ENCODE measurements at places on chromosomes 5 and 9. TPM values are rescaled to one million over a fixed set of nuclear protein-coding genes. Genes with fewer than 3 reads are reported as not detected.

GRCh38 chr9:121183666-121184423, 17.8 kb downstream of the RAB14 start:
- no peak for DNase-seq

DNA sequence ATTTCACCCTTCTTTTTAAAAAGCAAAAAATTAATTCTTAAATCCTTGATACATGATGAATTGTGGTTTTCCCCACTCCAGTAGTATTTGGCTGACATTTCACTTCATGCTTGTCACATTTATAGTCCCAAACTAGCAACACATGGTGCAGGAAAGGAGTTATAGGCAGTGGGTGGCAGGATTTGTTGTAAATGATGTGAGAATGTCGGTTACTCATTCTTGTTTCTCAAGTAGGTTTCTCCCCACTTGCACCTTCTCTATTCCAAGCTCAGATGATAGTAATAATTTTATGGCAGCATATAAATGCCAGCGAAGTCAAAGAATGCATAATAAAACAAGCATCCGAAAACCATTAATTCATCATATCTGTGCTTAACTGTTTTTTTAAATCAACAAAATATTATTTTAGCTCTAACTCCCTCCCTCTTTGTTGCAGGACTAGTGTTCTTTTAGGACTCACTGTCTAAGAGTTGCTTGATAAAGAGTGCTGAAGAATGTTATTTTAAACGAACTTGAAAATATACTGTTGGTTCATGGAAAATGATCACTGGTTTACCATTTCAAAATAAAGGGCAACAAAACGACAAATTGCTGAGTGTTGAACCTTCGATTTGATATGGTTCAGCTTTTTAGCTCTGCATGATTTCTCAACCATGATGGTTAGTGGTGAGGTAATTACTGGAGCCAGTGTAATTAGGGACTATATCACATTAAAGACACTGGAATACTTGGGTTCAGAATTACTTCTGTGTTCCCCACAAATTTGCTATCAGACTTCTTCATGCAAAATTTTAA, 88.1 kb upstream of the ADAMTSL1 start:
- no peak for DNase-seq

DNA sequence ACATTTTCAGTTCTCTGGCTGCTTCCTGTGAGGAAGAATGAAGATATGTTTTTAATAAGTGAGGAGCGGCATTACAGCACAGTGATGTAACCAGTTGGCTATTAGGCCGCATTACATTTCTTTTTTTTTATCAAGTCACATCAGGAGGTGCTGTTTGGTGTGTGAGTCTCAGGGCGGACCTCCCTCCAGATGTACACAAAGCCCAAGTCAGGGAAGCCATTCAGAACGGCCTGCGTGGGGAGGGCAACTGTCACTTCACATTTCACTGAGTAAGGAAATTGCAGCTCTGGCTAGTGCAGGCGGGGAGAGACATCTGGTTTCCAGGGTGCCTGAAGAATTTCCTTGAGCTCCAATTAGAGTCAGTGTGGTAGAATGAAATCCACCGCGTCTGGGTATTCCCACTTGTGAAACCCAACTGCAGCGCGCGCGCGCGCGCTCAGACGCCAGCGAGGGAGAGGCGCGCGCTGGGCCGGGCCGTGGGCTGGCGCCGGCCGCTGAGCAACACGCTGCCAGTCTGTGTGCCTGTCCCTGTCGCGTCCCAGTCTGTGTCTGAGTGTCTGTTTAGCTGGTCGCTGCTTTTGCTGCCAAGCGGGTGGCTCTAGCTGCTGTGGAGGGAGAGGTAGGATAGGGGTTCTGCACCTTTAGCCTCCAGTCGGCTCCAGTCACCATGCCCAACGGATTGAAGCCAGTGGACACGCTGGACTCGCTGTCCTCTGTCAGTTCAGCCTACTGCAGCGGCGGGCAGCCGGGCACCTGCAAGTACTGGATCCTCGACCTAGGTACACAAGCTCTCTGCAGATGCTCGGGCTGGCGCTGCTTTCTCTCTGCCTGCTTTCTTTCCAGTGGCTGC, 140.8 kb upstream of the OTULINL start:
- peak; percentile 19 for DNase-seq

DNA sequence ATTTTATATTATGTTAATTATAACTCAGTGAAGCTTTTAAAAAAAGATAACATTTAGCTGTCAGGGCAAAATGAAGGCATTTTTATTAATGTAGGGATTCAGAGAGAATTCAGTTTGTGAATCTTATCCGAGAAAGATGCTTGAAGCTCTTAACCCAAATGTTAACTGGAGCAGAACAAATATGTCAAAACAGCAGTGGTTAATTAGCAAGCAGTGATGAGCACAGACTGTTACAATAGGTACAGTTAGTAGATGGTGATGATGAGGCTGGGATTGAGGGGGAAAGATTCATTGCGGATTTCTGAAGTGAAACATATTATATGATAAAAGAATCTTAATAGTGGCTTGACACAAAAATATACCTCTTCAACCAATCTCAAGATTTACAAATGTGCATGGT, 356.7 kb downstream of the DIRAS2 start:
- no peak for DNase-seq

DNA sequence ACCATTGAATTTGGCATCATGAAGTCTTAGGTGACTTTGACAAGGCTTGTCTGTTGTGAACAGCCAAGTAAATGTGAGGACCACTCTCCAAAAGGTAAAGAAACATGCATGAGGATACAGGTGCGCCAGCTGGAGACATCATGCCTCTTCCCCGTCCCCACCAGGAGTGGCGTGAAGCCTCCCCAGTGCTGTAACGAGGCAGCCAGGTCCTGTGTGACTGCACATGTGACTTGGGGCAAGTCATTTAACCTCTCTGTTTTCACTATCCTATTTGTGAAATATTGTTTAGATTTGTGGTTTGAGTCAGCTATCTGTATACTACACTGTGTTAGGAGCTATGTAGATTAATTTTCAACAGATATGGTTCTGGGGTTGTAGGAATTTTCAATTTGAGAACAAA, 65.0 kb downstream of the DOCK8 start:
- no peak for DNase-seq

GRCh38 chr9:77999231-77999631, 32.4 kb downstream of the GNAQ start:
- no peak for DNase-seq

GIN1 gene
- total RNA-seq, result 6.9 TPM

TMEM171 gene
- total RNA-seq, result 70.9 TPM

- DNase-seq, result no peak
Observed at GRCh38 chr9:79471580-79472543, 99.9 kb upstream of the TLE4 start.

- DNase-seq, result no peak
Observed at GRCh38 chr5:54135042-54135441, 175.3 kb downstream of the ARL15 start.

FBLL1 gene
- total RNA-seq, result 0.76 TPM

DNA sequence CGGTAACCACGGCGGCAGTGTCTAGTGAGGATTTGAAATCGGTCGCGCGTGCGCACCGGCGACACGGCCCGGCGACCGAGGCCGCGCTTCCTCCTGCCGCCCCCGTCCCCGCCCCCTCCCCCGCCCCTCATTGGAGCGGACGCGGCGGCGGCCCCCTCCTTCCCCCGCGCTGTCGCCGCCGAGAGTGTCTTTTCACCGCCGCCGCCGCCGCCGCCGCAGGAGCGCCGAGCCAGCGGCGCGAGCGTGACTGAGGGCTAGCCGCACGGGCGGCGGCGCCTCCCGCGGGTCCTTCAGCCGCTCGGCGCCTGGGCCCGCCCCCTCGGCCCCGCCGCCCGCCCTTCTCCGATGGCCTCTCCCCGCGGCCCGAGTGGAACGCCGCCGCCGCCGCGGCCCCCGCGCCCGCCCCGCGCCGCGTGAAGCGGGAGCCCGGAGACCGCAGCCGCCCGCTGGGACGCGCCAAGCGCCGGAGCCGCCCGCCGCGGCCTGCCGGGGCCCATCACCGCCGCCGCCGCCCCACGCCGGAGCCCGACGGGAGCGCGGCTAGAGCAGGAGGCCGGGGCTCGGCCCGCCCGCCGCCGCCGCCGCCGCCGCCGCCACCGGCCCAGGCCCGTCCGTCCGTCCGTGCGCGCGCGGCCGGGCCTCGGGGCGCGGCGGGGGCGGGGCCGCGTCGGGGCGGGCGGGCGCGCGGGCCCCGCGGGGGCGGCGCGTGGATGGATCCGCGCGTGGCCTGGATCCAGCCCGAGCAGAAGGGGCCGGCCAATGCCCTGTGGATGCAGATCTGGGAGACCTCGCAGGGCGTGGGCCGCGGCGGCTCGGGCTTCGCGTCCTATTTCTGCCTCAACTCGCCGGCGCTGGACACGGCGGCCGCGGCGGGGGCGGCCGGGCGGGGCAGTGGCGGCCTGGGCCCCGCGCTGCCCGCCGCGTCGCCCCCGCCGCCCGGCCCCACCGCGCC, at the start of gene TENT4A:
TENT4A (plus strand) TSS at position 159 of the 952 bp plus-strand sequence; CDS start at position 711, 552 bp downstream.
- peak; percentile 78 for DNase-seq

TMC1 gene
- 0.17 TPM for total RNA-seq

GRCh38 chr5:178902849-178903248, 7.1 kb downstream of the ZFP2 start:
- no peak for DNase-seq

GRCh38 chr5:143263272-143263810, 140.1 kb downstream of the NR3C1 start:
- no peak for DNase-seq

SEMA5A gene
- 20.3 TPM for total RNA-seq

- DNase-seq, result no peak
Observed at GRCh38 chr9:21983561-21983935, 10.6 kb downstream of the CDKN2A start.

GAS1 gene
- total RNA-seq, result 4.2 TPM

GNA14 gene
- 7.0 TPM for total RNA-seq

GRCh38 chr5:29498412-29498811, 1695.1 kb upstream of the CDH6 start:
- peak; percentile 27 for DNase-seq

DNA sequence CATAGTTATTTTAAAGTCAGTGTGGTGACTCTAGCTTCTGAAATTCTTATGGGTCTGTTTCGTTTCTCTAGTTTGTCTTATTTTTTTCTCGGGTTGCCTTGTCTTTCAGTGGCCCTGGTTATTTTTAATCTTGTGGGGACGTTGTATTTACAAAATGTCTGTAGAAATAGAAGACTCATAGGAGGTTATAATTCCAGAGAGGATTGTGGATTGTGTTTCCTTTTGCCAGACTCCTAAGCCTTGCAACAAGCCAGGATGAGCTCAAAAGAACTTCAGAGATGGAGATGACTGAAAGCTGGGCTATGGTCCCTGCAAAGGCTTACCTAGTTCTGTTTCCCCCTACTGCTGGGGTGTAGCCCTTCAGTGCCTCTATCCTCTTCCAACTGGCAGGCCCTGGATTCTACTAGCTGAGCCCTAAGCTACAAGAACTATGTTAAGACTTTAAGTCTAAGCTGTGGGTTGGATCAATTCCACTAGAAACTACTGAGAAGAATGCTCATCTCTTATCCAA, 32.2 kb upstream of the LECT2 start:
- no peak for DNase-seq

- DNase-seq, result no peak
Observed at GRCh38 chr9:127360829-127361228, 36.1 kb upstream of the SLC2A8 start.

GFRA3 gene
- 2.4 TPM for total RNA-seq

DNA sequence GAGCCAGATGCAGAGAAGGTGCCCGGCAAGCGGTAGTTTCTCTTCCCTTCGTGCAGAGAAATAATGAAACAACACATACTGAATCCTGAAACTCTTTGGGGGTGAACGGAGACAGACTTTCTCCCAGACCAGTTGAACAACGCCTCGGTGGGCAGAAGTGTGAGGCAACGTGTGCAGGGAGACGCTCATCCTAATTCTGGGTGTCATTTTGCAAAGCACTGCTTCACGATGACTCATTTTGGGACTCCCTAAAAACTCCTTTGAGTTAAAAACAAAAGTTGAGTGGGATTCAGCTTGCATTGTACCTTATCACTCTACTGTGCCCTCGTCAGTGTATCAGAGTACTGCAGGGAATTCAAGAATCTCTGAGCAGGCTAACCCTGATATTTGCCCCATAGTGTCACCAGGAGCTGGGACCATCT, 3.5 kb upstream of the NEK6 start:
- peak; percentile 15 for DNase-seq

GRCh38 chr5:127924606-127925005, 159.0 kb upstream of the SLC12A2 start:
- no peak for DNase-seq

DNA sequence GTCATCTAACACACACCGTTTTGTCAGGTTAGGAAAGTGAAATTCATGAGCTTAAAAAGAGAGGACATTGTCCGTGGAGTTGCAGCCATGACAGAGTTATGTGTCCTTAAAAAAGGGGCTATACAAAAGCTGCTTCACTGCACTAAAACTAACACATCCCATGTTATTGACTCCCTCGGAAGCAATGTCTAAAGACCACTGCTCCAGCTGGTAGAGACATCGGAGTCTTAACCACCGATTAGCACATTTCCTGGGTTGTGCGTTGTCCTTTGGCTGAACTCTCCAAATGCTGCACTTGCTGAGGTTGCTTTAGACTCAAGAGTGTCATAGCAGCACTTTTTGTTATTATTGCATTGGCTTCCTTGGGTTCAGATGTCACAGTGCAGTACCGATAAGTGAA, 128.3 kb upstream of the C9orf72 start:
- no peak for DNase-seq

MSX2 gene
- 0.66 TPM for total RNA-seq

- no peak for DNase-seq
Observed at GRCh38 chr5:79237740-79238560, 2.0 kb downstream of the JMY start.

DNA sequence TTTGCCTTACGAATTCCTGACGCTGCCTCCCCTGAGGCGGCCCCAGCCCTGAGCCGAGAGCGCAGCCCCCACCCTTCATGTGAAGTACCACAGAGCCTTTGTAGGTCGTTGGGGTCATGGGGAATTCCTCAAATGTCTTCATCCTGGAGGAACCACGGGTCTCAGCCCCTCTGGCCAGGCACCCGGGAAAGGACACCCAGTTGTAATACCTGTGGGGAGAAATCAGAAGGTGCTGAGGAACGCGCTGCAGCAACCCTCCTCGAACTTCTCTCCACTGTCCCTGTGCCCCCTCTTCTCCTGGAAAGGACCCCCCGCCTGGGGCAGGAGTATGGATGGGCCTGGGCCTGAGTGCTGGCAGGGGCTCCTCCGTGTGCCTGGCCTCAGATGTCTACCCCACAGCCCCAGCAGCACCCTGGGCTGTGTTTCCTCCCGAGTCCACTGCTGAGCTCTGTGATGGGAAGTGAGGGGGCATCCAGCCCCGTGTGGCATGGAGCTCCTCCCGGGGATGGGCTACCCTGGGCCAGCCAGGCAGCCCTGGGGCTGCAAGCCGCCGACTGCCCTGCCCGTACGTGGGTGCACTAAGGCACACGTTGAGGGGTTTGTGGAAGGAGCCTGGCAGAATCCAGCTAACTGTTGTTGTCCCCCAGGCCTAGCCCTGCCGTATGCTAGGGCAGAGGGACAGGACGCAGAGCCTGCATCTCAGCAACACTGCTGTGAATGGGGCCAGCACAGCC, 18.7 kb upstream of the SCGB3A1 start:
- no peak for DNase-seq

ROPN1L gene
- not detected for total RNA-seq

DNA sequence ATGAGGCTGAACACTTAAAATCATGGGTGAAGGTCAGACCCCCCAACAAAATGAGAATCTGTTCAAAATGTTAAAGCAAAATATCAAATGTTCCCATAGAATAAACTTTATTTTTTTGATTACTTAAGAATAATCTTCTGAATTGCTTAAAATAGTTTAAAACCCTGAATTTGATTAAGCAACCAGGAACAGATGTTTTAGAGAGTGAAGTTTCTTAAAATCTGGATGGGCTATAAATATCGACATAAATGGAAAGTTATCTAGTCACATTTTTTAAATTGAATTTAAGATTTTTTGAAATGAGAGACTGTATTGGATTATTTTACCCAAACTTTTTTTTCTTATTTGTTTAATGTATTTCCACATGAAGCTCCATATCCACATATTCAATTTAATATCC, 98.5 kb downstream of the ADAMTS12 start:
- no peak for DNase-seq

EQTN gene
- 2.3 TPM for total RNA-seq
